Activated T-helper 1 cell treated with anti-CD3 and anti-CD28 coated beads, Interleukin-12 subunit alpha, Interleukin-12 subunit beta, Interleukin-2, Interleukin-4 antibody, amounts not matched to agents 30 ng/mL and 10 ng/mL and 1 ng/mL, durations not matched to agents 14 hours and 24 hours and 36 hours (primary cell): ENCODE measurements at places on chromosomes 5 and 9. TPM values are rescaled to one million over a fixed set of nuclear protein-coding genes. Genes with fewer than 3 reads are reported as not detected.
A peak's percentile ranks its signal among the peaks of the same experiment; 100 is the strongest.

DNA sequence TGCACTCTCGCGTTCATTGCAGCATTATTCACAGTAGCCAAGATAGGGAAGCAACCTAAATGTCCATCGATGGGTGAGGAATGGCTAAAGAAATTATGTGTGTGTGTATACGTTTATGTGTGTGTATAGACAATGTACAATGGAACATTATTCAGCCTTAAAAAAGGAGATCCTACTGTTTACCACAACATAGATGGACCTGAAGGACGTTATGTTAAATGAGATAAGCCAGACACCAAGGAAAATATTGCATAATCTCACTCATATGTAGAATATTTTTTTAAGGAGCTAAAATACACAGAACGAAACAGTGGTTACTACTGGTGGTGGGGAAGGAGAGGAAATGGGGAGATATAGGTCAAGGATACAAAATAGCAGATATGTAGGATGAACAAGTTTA, 2.4 kb downstream of the KIF2A start:
- DNase-seq, result no peak

DNA sequence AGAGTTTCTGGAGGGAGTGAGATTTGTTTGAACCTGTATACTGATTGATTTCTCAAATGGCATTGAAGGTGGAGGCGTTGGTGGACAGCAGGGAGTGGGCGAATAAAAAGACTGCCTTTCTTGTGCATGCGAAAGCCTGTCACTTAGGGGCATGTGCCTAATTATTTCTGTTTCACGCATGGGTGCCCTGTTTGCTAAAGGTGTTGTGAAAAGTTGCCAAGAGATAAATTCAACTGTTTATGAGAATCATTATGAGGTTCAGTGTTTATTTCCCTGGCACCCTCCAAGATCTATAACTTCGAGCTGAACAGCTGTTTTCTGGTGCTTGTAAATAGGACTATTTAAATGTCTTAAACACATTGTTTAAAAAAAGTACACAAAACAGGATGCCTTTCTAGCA, 67.4 kb upstream of the DMRTA1 start:
- no peak for DNase-seq

GRCh38 chr9:123225374-123225813, 43.0 kb downstream of the STRBP start:
- DNase-seq, result peak; percentile 50

GRCh38 chr9:132023419-132024180, 56.1 kb downstream of the MED27 start:
- DNase-seq, result no peak

DNA sequence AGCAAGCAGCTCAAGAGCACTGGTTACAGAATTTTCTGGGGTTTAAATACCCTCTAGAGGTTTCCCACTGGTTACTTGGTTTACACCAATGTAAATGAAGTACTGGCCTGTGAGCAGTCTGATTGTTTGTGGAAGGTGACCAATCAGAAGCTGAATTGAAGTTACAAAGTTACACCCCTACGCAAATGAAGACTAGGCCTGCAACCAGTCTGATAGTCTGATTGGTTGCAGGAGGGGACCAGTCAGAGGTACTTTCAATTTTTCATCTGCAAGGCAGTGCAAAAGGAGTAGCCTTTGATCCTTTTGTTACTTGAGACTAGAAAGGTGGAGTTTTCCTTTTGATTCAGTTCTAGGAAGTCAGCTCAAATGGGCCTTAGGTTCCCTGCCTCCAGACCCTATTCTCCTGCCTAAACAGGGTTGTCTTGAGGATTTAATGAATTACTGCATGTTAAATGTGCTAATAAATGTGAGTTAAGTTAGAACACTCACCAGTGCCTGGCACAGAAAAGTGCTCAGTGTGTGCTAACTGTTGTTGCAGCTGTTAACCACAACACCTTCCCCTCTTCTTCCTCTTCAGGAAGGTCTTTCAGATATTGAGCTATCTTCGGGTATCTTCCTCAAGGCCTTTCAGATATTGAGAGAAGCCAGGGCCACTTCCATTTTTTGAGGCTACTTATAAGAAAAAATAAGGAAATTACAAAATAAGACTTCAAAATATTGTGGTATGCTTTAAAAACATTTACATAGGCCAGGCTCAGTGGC, 32.1 kb upstream of the CLINT1 start:
- no peak for DNase-seq

DNA sequence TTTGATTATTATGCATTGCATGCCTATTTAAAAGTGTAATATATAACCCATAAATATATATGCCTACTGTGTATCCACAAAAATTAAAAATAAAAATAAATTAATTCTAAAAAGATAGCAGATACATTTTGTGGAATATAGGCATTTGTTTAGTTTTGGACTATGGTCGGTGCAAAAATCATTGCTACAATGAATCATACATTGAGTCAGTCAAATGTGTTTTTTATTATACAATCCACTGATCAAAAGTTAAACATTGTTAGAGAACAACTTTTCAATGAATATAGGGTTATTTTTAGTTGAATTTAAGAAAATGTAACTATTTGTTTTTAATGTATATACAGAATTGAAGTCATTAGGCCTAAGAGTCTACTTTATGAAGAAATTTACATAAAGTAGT, 885.9 kb downstream of the EFNA5 start:
- no peak for DNase-seq

- no peak for DNase-seq
Observed at GRCh38 chr5:132049559-132049958, 10.9 kb upstream of the IL3 start.

TCOF1 gene
- total RNA-seq, result 130 and 131 TPM in 2 replicates
